ENCODE measurements at places on chromosomes 7 and 10. TPM values are rescaled to one million over a fixed set of nuclear protein-coding genes. Genes with fewer than 3 reads are reported as not detected.

Gene MRPL43
- total RNA-seq = 92.1 TPM

Gene SKAP2
- 16.9 TPM for total RNA-seq

GRCh38 chr10:3467052-3467951, 294.7 kb upstream of the PITRM1 start:
- no peak for DNase-seq
- H3K4me3 ChIP-seq = no peak overlapping the region
- H3K36me3 ChIP-seq = no peaks in the 10 kb centered on the region

DNA sequence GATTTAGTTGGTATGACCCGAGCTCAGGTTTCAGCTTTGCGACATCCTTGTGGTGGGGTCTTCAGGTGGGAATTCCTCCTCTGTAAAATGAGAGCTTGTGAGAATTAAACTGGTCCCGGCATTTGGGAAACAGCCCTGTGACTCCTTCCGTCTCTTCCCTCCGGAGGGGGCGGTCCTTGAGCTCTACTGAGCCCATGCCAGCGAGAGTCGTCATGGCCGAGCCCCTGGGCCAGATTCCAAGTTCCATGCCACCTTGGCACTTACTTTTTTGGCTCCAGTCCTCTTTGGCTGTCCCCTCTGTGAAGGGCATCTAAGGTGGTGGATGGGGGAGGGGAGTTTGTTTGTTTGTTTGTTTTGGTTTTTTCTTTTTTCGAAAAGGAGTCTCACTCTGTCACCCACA, 47.6 kb downstream of the GTF2IRD1 start:
- no peak overlapping the region for H3K27ac ChIP-seq
- no peak overlapping the region for H3K4me3 ChIP-seq
- no peak for DNase-seq
- H3K4me1 ChIP-seq = peaks cover 19% of the 10 kb centered on the region

DNA sequence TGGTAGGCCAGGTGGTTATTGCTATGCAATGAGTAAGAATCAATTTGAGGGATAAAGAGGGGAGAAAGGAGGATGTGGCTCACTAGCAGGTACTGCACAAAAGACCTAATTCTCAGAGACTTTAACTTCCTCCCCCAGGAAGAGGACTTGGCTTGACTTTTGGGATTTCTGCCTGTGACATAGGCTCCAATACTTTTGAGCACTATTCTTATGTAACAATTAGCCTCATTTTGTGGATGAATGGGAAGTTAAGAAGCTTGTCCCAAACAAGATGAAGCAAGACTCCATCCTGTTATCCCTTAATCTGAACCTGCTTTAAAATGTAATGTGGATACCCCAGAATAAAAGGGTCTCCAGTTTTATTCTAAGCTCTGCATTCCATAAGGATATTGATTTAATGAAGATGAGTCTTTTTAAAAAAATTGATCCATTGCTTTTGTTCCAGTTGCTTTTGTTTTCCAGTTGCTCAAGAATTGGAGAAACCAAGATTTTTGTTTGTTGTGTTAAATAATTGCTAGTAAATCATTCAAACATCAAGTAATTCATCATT, 218.5 kb downstream of the SNX13 start:
- no peak overlapping the region for H3K4me3 ChIP-seq
- H3K27me3 ChIP-seq = no peaks in the 10 kb centered on the region
- no peaks in the 10 kb centered on the region for H3K36me3 ChIP-seq
- H3K27ac ChIP-seq = no peak overlapping the region
- DNase-seq = no peak

GRCh38 chr7:115822380-115822779, 208.2 kb downstream of the TFEC start:
- H3K4me3 ChIP-seq = no peak overlapping the region
- H3K36me3 ChIP-seq = no peaks in the 10 kb centered on the region
- H3K27ac ChIP-seq = no peak overlapping the region
- peaks cover 22% of the 10 kb centered on the region for H3K4me1 ChIP-seq
- peak; percentile 11 for DNase-seq

GRCh38 chr10:69864321-69864720, 62.6 kb downstream of the COL13A1 start:
- no peak overlapping the region for H3K4me3 ChIP-seq
- H3K27me3 ChIP-seq = no peaks in the 10 kb centered on the region
- H3K36me3 ChIP-seq = no peaks in the 10 kb centered on the region

Gene METTL27
- 0.55 TPM for total RNA-seq

DNA sequence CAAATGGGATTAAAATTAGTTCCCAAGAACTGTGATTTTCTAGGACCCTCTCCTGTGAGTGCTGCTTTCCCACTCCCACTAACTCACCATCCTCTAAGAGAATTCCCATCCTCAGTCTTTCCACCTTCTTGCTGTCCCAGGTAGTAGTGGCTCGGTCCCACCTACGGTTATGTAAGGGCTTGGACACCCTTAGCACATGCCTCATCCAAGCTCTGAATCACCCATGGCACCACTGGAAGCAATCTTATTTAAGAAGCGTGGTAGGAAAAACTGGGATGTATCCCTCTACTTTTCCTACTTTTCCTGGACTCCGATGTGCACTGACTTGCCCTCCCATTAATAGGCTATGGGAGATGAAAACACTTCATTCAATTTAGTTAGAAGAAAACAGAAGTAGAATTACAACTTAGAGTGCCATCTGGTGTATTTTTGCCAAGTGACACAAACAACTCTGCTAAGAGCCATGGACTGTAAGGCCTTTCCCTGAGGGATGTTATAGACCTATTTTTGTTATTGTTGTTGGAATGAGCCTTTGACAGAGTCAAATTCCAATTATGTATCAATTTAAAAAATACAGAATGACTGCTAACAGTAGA, 13.7 kb upstream of the ANKRD22 start:
- DNase-seq = no peak
- no peaks in the 10 kb centered on the region for H3K27me3 ChIP-seq
- H3K4me1 ChIP-seq = no peaks in the 10 kb centered on the region

Gene IGFBP1
- not detected for total RNA-seq

DNA sequence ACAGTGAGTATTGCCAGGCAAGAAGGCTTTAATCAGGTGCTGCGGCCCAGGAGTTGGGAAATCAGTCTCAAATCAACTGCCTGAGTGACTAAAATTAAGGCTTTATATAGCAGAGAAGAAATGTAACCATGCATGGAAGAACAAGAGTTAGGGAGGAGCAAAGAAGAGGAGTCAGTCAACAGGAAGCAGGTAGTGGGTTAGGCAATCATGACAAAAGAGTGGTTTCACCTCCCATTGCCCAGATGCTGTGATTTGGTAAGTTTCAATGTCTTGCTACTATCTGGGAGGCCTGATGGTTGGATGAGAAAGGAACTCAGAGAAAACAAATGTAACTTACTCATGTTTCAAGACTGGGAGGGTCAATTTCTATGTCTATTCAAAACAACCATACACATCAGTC, 998.3 kb downstream of the GATA3 start:
- no peaks in the 10 kb centered on the region for H3K4me1 ChIP-seq
- no peak overlapping the region for H3K27ac ChIP-seq
- H3K27me3 ChIP-seq = no peaks in the 10 kb centered on the region
- no peaks in the 10 kb centered on the region for H3K36me3 ChIP-seq

Gene CROT
- total RNA-seq = 11.0 TPM

Gene PPP1R9A
- total RNA-seq = 21.8 TPM

- no peaks in the 10 kb centered on the region for H3K36me3 ChIP-seq
- no peaks in the 10 kb centered on the region for H3K4me1 ChIP-seq
- H3K27ac ChIP-seq = no peak overlapping the region
- H3K27me3 ChIP-seq = no peaks in the 10 kb centered on the region
- H3K4me3 ChIP-seq = no peak overlapping the region
- DNase-seq = no peak
Measured at GRCh38 chr10:89269433-89270152, 18.0 kb upstream of the LIPA start.

DNA sequence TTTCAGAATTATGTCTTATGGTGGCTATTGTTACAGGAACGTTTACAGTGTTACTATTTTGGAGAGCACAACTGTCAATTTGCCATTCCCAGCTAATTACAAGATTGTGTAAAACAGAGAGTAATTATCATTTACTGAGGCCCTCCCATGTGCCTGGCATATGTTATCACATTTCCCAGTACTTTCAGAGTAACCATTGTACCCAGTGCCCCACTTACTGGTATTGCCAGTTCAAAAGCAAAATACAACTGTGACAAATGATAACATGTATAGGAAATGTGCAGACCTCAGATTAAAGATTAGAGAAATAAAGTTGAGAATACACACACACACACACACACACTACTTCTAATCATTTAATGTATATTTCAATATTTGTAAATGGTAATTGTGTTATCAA, 572.5 kb downstream of the POM121L12 start:
- H3K27me3 ChIP-seq = no peaks in the 10 kb centered on the region
- no peaks in the 10 kb centered on the region for H3K4me1 ChIP-seq
- H3K36me3 ChIP-seq = no peaks in the 10 kb centered on the region
- no peak overlapping the region for H3K4me3 ChIP-seq
- DNase-seq = no peak

Gene PPP1R3C
- 5.7 TPM for total RNA-seq

DNA sequence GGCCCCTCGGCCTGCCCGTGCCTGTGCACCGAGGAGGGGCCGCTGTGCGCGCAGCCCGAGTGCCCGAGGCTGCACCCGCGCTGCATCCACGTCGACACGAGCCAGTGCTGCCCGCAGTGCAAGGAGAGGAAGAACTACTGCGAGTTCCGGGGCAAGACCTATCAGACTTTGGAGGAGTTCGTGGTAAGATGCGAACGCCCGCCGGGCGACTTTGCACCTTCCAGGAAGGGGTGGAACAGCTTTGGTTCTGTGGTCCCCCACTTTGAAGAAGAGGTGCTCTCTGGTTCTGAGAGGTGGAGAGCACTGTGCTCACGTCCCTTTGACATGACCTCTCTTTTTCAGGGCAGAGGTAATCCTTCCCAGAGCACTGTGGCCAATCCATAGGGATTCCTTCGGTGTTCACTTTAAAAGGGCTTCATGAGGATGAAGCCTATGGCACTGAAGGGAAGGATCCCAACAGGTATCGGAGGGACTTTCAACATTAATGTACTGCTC, 2.6 kb downstream of the VWC2 start:
- no peak overlapping the region for H3K4me3 ChIP-seq
- no peaks in the 10 kb centered on the region for H3K27me3 ChIP-seq
- no peaks in the 10 kb centered on the region for H3K36me3 ChIP-seq
- no peak overlapping the region for H3K27ac ChIP-seq
- no peak for DNase-seq

Gene C10orf53
- not detected for total RNA-seq

DNA sequence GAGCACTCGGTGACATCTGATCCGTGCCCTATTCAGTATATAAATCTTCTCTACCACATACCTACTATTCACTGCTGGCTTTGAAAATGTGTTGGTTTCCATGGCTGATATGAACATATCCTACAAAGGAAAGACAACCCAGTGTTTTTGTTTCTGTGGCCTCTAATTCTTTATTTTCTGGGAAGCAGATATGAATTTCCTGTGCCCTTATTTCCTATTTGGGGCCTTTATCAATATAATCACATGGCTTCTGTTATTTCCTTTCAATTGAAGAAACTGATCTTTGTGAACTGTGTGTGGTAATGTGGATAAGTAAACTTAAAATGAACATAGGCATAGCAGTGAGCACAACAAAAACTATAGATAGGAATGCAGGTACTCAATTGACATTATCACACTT, 10.6 kb downstream of the CCNJ start:
- H3K27ac ChIP-seq = no peak overlapping the region
- no peak overlapping the region for H3K4me3 ChIP-seq
- no peaks in the 10 kb centered on the region for H3K4me1 ChIP-seq

DNA sequence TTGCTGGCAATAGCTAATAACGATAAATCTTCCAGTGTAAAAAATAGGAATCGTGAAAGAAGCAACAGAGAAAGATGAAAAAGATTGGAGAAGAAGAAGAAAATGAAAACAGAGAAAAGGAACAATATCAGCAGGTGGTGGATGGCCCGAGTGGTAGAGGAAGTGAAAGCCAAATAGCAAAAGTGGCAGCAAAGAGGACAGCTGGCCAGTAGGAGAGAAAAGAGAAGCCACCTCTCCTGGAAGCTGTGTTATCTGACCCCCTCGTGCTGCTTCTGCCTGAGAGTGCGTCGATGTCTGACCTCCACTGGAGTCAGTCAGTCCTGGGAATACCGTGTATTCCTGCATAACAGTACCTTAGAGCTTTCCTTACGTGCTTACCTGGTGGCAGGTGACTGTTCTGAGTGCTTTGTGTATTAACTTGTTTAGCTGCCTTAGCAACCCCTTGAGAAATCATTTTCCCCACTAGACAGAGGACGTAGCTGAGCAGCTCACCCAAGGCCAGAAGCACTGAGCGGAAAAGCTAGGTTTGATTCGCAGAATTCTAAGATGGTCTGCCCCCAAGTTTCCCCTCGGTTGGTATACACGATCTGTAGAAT, 88.3 kb downstream of the CHN2 start:
- no peaks in the 10 kb centered on the region for H3K36me3 ChIP-seq
- H3K4me3 ChIP-seq = no peak overlapping the region
- H3K27me3 ChIP-seq = no peaks in the 10 kb centered on the region
- peaks cover 48% of the 10 kb centered on the region for H3K4me1 ChIP-seq
